ENCODE measurements at places on chromosomes 13 and 19.

DNA sequence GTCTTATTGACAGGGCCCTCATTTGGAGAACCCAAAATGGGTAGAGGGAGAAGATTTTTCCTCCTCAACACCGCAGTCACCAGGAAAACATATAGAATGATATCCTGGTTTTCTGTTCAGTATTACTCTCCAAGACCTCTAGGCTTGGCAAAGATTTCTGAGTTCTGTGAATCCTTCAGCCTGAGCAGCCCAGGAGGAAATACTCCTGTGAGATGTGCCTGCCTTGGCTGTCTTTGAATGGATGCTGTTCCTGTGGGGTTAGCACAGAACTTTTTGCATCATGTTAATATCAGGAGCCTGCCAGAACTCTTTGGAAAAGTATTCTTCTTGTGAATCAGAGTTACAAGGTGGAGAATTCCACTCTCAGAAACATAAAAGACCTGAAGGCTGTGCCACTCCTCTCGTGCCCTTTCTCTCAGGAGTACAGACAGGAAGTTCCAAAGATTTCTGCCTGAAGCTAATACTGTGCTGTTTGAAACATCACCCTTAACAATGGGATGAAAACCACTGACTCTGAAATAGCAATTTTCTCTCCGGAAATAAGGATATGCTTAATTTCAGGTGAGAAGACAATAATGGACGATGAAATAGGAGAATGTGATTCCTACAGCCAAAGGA, 520.1 kb upstream of the NBEA start:
- DNase-seq, result no peak

DNA sequence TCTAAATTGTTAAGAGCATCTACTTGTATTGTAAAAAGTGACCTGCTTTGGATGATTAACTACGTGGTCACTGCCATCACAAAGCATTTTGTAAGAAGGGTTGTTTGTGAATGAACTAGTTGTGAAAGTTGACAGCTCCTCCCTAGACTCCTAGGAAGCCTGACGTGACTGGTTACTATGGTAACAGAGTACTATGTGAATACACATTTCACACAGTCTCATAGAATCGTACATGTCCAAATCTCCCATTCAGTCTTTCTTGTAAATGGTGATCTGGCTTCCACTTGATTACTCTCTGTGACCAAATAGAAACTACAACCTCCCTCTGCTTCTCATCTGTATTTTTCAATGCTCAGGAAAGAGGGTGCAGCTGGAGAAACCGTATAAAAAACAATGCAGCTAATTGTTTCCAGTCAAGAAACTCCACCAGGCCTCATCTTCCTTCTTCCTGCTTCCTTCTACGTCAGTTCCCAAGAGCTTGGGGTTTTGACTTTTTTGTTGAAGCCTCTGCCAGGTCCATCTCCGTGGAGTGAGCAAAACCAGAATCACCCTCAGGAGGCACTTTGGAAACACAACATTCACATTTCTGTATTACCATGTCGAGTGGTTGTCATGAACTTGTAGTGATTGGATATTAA, 83.4 kb downstream of the GPC6 start:
- no peak for DNase-seq

DNA sequence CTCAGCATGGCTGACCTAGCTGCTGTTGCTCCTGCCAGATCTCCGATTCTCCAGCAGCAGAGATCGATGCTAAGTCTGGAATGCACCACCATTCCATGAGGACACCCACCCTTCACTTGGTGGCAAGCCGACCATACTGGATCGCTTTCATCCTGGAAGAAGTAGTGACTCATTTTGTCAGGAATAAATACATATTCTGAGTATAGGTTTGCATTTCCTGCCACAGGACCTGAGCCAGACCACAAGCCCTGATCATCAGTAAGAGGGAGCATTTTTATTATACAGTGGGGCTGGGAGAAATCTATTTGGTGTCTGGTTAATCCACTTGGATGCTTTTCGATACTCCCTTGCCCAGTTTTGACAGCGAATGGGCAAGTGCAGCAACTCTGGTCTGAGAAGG, 10.9 kb upstream of the KCTD15 start:
- DNase-seq, result no peak

DNA sequence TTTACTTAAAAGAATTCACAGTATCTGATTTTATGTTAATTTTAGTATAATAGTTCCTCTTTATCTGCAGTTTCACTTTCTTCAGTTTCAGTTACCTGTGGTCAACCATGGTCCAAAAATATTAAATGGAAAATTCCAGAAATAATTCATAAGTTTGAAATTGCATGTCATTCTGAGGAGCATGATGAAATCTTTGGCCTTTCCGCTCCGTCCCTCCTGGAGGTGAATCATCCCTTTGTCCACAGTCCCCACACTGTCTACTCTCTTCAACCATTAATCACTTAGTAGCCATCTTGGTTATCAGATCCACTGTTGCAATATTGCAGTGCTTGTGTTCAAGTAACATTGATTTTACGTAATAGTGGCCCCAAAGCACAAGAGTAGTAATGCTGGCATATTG, 26.9 kb downstream of the SLITRK6 start:
- no peak for DNase-seq

GRCh38 chr19:46016426-46017094, 6.3 kb downstream of the PGLYRP1 start:
- peak; percentile 10 for DNase-seq

GRCh38 chr19:954272-954671, 28.4 kb downstream of the ARID3A start:
- no peak for DNase-seq

- DNase-seq, result no peak
Observed at GRCh38 chr13:21684576-21684975, 13.7 kb downstream of the FGF9 start.

- no peak for DNase-seq
Observed at GRCh38 chr13:70612881-70613280, 504.6 kb upstream of the KLHL1 start.

DNA sequence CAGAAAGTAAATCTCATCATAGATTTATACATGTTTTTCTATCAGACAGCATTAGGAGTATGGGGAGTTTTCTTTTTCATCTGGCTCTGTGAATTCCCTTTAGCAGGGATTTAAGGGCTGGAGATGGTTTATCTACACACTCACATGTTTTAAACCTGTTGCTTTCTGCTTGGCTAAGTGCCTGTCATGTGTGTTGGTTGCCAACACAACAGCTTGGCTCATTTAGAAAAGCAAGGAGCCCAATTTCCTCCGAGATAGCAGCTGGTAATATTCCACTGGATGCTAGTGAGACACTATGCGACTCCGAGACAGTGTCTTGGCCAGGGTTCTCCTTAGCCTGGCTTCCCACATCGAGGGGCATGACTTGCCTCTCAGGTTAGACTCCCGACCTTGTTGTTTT, 83.3 kb downstream of the KLF5 start:
- no peak for DNase-seq

DNA sequence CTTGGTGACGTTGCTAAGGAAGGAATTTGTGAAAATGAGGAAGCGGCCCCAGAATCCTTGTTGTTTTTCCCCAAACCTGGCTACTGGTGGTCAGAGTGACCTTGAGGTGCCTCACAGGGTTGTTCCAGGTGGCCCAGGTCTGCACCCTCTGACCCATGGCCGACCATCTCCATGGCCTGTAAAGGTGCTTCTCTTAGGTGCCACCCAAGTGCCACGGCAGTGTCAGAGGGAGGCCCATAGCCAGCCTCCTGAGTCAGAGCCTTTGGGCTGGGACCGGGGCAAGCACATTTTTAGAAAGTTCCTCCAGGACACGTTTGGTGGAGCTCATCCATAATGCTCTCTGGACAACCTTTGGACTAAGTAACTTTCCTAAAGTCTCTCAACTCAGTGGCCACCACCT, 83.9 kb upstream of the IRS2 start:
- no peak for DNase-seq

GRCh38 chr19:1734321-1734966, 18.9 kb upstream of the ONECUT3 start:
- DNase-seq, result no peak

DNA sequence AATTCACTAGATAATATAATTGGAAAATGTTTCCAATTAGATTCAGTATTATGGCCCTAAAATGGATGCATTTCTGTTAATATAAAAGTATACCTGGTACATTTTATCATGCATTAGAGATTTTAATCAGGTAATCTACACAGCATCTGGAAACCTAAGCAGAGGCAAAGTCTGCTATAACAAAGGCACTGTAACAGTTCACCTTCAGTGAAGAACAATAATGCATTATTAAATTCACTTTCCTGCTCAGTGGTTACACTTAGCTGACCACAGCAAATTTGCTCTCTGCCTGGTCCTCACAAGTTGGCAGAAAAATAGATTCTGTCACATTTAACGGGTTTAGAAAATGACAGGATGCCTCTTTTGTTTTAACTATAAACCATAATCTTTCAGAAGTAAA, 326.9 kb downstream of the DACH1 start:
- DNase-seq, result no peak

GRCh38 chr13:19184176-19184575, 2.6 kb upstream of the TUBA3C start:
- DNase-seq, result no peak

- no peak for DNase-seq
Observed at GRCh38 chr19:8831373-8831772, 731 bp downstream of the ZNF558 start.

DNA sequence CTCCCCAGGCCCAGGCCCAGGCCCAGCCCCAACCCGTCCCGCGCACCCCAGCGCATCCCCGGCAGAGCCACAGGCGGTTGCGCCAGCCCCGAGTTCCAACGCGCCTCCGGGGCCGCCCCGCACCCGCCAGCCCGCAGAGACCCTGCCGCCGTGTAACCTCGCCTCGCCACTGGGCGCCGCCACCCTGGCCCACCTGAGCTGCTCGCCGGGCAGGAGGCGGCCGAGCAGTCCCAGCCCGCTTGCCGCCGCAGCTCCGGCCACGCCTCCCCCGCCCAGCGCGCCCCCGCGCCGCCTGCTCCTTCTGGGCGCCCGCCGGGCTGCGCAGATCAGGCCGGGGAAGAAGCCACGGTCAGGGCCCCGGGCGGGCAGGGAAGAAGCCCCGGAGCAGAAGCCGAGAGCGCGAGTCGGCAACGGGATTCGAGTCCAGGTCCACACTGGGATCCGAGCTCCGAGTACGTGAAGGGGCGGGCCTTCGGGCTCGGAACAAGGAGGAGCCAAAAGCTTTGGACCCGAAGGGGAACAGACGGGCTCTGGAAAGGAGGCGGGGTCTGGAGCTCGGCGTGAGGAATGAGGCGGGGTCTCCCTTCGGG, at the start of gene MBOAT7:
Gene MBOAT7, minus strand, starts transcription at position 436 of the 590 bp plus-strand sequence. CDS start 1,072 bp downstream, outside the sequence.
- DNase-seq, result no peak

DNA sequence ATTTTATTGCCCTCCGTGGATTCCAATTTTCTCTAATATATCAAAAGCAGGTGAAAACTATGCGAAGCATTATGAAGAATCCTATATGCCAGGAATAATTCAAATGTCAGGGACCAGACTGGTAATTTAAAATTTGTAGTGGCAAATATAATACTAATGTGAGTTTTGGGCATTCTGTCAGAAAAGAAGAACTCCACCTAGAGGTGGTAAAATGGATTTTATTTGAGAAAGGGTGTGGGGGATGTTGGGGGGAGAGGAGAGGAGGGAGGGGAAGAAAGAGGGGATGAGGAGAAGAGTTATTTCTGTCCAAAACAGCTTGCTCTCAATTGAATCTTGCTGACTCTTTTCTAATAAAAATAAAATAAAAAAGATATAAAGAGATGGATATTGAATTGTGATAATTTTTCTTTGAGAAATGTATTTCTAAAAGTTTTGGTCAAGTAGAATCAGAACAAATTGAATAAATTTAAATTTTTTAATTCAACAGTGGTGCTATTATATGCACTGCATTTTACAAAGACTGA, 929.3 kb upstream of the SLITRK5 start:
- no peak for DNase-seq

DNA sequence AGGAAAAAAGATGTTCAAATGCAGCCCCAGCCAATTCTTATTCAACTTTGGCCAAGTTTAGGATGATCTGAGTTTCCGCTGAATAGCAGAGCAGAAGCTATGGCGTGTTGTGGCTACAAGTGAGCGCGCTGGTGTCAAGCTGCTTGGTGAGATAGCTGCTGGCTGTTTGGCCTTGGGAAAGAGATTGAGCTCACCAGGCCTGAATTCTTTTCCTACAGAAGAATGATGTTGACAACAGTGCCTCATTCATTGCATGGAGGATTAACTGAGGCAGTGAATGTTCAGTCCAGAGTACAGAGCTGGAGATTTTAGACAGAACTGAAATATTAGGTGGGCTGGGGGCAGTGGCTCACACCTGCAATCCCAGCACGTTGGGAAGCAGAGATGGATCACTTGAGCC, 31.5 kb upstream of the MAP3K10 start:
- no peak for DNase-seq

- DNase-seq, result peak; percentile 65
Observed at GRCh38 chr13:85725433-85725832, 73.8 kb downstream of the SLITRK6 start.

DNA sequence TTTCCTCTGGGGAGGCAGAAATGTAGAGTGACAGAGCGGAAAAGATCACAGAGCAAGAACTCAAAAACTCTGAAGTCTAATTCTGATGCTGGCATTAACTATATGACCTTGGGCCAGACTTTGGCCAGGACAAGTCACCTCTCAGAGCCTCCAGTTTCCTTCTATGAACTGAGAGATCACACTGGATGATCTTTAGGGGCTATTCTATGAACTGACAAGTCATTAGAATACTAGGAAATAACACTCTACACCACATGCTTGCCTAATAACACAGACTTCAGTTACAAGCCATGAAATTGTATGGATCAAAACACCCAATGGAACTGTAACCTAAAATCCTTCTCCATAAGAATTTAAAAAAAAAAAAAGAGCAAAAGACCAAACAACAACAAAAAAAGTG, 16.9 kb downstream of the SLC25A30 start:
- no peak for DNase-seq

DNA sequence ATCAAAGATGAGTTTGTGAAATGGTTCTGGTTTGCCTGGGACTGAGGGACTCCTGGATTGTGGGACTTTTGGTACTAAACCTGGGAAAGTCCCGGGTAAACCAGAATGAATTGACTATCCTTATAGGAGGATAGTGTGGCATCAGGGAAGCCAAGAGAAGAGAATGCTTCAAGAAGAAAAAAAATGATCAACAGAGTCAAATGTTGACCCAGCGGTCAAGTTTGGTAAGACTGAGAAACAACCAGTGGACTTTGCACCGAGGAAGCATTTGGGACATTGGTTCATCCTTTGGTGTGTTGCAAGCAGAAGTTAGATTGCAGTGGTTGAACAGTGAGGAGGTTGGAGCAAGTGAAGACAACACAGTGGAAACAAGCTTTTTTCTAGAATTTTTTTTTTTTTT, 33.5 kb downstream of the CLEC17A start:
- no peak for DNase-seq

DNA sequence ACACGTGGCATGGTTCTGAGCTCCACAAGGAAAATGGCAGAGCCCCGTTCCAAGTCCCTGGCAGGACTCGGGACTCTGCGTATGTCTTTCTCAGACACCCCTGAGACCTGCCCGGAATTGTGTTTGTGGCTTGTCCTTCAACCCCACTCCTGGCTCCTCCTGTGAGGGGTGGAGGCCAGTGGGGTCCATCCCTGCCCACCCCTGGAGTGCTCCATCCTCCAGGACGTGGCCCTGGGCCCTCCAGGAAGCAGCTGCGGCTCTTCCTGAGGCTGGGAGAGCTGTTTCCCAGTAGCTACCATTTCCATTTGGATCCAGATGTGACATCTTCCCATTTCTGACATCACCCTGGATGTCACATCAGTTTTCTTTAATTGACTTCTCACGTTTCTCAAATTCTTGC, 118.7 kb upstream of the C1QTNF9B start:
- no peak for DNase-seq

- peak; percentile 9 for DNase-seq
Observed at GRCh38 chr13:42747399-42747873, 33.9 kb upstream of the FAM216B start.

GRCh38 chr13:36769126-36769525, 49.9 kb upstream of the RFXAP start:
- no peak for DNase-seq

GRCh38 chr13:51249255-51249654, 27.1 kb downstream of the FAM124A start:
- DNase-seq, result no peak

All from NCI-H2081 treated with DMSO at 0.1 percent for 48 hours (cell line).